ENCODE measurements at places on chromosomes 4 and X.

GRCh38 chr4:108849611-108850168, 86.8 kb upstream of the ETNPPL start:
- no peak for DNase-seq

GRCh38 chr4:120155287-120155686, 88.6 kb upstream of the MAD2L1 start:
- no peak for DNase-seq

DNA sequence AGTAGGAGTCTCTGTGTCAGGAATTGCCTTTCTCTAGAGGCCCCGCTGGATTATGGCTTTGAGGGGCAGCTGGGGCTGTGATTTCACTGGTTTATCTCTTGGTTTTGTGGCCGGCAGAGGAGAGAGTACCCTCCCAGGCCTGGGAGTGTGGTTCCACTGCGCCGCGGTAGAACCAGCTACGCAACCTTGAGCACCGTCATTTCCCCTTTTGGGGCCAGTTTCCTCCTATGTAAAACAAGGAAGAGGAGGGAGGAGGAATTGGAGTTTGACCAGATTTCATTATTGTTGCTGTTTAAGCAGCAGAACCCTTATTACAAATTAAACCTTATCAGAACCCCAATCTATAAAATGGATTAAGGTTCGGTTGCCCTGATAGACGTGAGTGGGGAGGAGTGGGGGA, 4.4 kb downstream of the SOX3 start:
- no peak for DNase-seq

- DNase-seq = no peak
Measured at GRCh38 chr4:53583513-53583912, 7.8 kb downstream of the LNX1 start.

DNA sequence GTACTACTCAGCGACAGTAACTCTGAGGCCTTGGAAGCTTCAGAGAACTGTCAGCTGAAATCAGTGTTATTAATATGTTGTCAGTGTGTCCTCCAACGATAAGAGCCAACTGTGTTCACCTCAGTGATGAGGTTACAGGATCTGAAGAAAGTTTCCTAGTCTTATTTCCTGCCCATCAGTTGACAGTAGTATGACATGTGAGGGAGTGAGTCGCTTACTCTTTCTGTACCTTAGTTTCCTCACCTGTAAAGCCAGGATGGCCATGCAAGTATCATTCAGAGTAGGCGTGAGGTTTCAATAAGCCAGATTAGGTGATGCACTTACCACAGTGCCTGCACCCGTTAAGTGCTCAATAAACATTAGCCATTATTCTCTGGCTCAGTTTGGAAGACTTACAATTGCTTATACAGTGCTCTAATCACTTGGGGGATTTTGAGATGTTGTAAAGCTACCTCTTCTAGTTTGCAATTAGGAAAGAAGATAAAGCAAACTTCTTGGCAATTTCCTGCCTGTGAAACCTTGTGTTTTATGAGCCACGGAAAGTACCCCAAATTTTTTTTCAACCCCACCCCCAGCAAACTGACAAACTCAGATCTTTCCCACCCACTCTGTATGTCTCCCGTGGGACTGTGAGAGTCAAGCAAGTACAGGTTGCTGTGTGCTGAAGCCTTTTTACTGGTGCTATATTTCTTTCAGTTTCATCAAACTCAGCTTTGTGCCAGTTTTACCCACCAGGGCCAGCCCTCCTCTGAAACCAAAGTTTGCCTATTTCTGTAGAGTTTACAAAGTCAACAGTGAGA, 62.2 kb downstream of the ANXA3 start:
- no peak for DNase-seq

DNA sequence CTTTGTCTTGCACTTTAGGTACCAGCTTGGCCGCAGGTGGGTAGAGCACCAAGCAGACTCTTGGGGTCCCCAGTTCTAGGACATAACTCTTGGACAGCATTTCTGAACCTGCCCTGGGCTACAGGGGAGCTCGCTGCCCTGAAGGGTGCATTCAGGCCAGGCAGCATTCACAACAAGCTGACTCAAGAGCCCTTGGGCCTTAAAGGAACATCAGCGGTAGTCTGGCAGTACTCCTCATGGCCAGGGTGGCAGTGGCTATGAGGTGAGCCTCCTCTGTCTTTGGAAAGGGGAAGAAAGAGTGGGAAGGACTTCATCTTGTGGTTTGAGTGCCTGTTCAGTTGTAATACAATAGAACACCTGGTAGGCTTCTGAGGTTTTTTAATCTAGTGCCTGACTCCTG, 24.8 kb upstream of the SMARCA5 start:
- DNase-seq = no peak

DNA sequence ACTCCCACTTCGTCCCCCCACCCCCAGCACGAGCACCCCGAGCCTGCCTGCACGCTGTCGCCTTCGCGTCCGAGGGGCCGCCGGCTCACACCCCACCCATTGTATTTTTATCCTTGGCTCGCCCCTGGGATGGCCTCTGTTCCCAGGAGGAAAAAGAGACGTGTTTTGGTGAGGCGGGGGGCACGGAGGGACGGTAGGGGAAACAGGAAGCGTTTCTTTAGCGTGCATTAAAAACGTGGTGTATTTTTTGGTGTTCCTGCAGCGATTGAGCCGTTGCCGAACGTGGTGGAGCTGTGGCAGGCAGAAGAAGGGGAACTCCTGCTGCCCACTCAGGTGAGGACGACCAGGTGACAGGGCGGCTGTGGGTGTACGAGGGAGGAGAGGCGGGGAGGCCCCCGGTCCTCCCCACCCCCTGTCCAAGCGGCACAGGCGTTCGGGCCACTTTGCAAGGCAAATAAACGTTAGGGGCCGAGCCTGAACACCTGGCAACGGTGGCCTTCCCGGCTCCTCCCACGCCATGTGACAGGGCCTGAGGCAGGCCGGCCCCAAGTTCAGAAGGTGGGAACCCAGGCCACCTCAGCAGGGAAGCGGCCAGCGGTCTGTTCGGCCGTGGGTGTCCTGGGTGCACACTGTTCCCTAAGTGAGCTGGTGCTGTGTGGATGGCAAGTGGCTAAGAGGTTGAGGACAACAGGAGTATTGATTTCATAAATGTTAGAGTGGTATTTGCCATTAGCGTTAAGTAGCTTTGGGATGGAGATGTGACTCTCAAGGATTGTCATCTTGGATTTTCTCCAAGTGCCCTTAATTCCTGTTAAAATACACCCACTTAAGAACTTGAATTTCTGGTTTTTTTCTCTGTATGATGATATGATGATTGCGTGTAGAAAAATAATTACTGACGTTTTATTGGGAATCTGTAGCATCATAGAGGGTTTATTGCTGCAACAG, 1.1 kb downstream of the TMEM131L start:
- no peak for DNase-seq

GRCh38 chr4:122854447-122855352, 28.1 kb downstream of the FGF2 start:
- peak; percentile 94 for DNase-seq

- no peak for DNase-seq
Measured at GRCh38 chrX:107562482-107562881, 65.8 kb upstream of the PRPS1 start.

DNA sequence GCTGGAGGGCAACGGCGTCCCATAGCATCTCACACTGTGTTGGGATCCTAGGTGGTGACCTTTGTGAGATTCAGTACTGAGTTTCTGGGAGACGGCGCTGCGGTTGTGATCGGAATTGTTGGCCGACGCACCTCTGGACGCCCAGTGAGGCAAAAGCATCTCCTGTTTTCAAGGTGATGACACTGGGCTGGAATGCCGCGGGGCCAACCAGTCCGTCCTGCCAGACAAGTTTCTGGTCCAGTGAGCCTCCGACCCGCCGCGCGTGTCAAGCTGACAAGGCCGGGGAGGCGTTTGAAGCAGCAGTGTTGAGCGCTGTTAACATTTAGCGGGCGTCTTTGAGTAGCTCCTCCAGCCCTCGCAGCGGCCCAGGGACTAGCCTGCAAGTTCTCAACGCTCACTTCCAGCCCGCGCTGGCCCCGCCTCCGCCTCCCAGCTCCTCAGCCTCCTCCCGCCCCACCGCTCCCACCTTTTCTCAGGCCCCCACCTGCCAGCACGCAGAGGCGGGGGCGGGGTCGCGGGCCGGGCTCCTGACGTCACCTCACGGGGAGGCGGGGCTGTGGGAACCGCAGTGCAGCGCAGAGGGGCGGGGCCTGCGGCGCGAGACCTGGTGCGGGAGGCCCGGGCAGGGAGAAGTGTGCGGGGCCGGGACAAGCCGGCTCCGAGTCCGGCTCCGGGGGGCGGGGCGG, 482 bp upstream of the CDS1 start:
- no peak for DNase-seq

DNA sequence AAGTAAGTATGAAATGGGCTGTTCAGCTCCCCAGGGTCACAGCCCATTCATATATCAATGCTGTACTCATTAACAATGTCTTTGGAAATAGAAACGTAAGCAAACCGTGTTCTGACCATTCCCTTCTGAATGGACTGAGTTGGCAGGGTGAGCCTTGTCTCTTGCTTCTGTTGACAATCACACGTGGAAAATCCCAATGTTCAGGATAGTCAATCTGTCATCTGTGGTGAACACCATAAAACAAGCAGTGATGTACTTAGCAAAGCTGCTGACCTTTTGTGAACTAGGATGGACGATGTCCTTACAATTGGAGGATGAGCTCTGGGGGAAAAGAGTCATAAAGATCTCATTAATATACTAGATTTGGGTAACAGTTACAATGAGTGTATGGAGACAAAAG, 109.6 kb upstream of the PAQR3 start:
- DNase-seq = no peak

- no peak for DNase-seq
Measured at GRCh38 chr4:8394806-8395205, 45.7 kb downstream of the ACOX3 start.
